GM06990 (cell line): ENCODE measurements at places on chromosomes 4 and X.

DNA sequence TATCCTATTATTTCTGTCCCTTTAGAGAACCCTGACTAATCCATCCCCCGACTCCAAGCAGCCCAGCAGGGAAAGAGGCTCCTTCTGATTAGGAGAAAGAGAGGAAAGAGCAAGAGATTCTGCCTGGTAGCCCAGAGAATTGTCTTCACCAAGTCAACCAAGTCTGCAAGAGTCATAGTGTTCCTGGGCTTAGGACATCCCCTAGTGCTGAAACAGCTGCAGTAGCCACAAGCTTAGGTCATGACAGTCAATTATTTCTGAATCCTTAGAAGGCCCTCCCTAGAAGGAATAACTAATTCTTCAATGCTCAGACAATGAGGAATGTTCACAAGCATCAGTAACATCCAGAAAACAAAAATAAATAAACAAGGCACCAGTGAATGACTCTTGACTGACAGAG lies 480.3 kb upstream of the GRIA3 start:
- DNase-seq, result no peak

GRCh38 chr4:55851885-55852284 lies 1.6 kb upstream of the EXOC1 start:
- DNase-seq, result no peak

DNA sequence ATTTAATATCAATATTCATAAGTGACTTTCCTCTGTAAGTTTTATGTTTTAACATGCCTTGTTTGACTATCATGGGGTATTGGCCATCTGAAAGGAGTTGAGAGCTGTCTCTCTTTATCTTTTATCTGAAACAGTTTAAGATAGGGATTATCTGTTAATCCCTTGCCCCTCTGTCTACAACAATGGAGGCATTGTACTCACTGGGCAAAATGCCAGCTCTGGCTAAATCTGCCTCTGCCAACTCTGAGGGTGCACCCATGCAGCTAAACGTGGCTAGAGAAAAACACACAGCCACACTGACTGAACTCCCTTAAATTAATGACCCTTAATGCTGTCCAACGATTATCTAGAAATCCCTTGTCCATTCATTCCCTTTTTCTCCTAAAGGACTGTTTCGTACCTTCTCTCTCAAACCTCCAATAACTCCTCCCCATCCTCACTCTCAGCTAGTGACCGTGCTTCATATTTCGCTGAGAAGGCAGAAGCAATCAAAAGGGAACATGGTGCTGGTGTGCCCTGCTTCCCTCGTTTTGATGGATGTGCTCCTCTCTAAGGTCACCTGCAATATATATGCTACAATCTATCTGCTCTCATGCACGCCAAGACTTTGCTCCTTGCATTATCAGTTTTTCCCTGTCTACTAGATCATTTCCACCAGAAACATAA lies 10.3 kb downstream of the PHKA2 start:
- no peak for DNase-seq

GRCh38 chrX:13717700-13718472 lies 16.5 kb downstream of the TRAPPC2 start:
- DNase-seq, result no peak

DNA sequence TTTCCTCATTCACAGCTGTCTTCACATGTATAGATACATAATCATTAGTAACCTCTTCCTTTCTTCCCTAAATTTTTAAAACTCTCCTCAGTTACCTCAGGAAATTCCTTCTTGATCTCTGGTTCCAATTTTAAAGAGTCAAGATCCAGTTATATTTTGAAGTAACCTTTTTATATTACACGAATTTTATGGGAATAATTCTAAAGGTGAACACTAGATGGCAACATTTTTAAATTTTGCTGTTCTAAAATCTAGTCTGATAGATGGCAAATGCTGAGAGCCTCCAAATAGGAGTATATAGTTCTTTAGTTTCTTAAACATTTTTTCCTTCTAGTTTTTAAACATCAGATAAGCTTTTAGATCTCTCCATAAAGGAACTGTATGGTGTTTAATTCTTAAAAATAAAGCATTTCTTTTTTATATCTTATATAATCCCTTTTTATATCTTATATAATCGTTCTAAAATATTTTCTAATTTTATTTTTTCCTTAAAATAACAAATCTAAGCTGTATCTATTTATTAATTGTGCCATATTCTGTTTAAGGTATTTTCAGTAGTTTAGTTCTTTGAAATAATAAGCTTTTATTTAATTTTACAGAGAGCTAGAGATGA lies 37.9 kb upstream of the PAPSS1 start:
- DNase-seq, result no peak

GRCh38 chrX:69024931-69025330 lies 140.3 kb downstream of the PJA1 start:
- DNase-seq, result no peak
